ENCODE measurements at places on chromosomes 11 and 22.

DNA sequence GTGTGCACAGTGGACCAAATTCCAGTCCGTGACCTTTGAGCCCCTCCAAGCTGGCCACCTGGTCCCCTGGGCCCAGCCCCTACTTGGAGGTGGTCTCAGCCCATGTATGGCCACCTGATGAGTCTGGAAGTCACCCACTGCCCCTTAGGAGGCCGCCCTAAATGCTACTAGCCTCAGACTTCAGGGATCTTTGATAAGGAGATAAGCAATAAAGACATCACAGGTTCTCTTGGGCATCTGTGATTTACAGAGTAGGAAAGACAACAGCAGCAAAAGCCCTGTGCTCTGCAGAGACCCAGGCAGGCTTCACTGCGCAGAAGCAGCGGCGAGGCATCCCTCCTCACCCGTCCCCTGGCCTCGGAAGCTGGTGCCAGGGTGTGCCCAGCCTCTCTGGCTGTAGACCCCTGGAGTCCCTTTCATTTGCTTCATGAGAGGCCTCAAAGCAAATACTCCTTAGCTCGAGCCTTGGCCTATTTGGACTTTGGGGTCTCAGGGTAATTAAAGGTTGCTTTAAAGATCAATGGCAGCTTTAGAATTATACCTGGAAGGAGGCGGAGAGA is 360.1 kb downstream of the TBC1D22A start:
- no peak for DNase-seq

DNA sequence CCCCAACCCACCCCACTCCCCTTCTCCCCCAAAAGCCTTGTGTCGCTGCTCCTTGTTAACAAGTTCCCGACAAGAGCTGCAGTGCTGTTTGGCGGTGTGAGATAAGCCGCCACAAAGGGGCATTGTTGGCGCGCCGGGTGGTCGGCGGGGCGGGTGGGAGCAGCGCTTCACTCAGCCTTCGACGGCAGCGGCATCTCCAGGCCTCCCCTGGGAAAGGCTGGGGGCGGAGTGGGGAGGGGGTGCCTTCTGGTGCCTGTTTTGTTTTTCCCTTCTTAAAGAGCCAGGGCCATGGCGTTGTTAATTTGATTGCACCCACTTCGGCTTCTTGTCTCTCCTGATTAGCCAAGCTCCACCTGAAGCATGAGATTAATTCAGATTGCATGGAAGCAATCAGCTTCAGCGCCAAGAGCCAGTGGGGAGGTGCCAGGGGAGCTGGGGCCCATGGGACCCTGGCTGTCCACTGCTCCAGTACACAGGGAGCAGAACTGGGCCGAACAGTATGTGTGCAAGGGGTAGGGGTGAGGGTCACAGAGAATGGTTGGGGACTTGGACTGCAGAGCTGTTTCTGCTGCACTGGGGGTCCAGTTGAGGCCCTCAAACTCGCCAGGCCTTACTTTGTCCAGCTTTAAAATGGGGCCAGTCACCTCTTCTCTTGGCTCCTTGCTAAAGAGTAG is 165.1 kb downstream of the CEP164 start:
- no peak for DNase-seq

GRCh38 chr11:103108933-103109817 is at the start of gene DYNC2H1:
Gene DYNC2H1, plus strand, starts transcription at chr11:103109426. Its CDS starts 149 bp downstream, at chr11:103109575.
- peak; percentile 81 for DNase-seq

DNA sequence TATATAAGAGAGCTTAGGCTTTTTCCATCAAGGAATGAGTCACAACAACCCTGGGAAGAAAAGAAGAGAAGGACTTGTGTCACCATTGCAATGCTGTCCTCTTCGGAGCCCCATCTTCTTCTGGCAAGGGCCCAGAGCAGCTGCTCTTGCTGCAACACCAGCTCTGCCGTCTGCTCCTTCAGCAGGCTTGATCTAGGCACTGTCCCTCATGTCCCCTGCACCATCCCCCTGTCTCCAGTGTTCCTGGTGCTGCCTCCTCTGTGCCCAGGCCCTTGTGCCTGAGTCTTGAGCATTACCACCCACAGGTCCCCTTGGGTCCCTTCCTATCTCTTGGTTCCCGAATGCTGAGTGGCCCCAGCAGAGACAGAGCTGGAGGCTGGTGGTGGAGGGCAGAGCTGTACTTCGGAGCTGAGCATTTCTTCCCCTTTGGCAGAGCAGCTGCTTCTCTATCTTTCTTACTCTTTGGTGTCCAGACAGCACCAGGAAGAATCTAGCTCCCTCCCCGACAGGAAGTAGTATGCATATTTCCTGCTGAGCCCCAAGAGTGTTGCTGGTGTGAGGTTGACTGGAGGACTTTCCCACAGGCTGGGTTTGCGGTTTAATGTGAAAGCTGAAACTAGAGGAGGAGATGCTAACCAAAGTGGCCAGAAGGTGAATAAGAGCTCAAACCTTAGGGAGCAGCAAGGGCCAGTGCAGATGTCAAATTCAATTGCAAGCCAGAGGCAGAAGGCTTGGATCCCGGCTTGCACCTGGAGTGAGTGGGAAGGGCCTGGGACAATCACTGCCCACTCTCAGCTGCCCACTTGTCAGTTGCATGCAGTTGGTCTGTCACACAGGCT is 27.8 kb downstream of the WEE1 start:
- DNase-seq: no peak

DNA sequence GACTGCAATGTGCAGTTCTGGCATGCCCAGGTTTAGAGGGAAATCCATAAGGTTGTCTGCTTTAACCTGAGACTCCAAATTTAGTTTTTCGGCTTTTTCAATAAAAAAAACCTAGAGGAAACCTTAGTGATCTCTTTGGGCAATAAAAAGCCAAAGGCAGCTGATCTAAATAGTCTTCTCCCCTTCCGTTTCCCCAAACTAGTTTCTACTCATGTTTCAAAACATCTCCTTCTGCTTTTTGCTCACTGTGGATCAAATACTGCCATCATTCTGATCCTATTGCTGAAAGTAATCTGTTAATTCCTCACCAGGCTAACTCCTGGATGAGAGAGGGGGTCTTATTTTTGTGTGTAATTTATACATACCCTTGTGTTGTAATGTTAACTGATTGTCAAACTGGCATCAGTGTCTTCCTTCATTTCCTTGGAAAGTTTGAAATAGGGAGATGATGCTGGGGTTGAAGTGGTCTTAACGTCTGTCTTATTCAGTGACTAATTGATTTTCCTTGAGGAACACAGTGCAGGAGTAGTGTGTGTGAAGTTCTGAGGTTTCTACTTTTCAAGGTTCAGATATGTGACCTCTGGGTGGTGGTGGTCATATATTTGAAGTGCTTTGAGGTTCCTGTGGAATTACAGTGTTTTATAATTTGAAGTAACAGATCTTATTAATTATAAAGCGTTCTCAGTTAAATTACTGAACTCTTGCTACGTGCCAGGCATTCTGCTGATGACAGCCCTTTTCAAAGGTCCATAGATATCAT is 55.0 kb downstream of the ARHGAP42 start:
- no peak for DNase-seq

GRCh38 chr22:28075358-28075981 is 156.4 kb upstream of the PITPNB start:
- no peak for DNase-seq

DNA sequence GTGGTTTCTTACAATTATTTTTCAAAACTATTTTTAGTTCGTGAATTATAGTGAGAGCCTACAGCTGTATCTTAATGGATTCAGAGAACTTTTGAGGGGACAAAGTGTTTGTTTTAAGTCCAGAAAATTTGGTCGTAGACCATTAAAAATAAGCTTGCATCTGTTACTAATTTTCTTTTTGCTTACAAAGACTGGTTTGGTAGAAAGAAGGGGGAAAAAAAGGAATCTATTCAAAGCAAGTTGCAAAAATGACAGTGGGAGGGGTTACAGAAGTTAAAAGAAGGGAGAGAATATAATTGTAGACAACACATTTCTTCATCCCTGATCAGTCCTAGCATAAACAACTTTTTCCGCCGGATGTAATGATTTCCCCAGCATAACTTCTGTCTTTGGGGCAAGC is 72.1 kb downstream of the AMOTL1 start:
- no peak for DNase-seq

DNA sequence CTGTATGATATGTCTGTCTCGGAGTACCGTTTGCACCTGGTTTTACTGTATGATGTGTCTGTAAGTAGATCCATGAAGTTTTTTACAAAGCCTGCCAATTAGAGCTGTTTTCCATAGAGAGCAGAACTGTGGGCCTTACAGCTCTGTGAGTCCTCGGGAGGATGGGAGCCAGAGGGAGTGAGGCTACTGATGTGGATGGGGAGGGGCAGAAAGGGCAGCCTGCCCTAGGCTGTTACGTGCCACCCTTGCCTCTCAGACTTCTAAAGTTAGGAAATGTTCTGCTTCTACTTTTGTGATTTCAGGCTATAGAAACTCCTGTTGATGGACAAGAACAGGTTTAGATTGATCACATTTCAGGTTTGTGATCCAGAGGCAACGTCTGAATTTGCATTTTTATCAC is 105.2 kb downstream of the PPP6R3 start:
- DNase-seq: no peak

DNA sequence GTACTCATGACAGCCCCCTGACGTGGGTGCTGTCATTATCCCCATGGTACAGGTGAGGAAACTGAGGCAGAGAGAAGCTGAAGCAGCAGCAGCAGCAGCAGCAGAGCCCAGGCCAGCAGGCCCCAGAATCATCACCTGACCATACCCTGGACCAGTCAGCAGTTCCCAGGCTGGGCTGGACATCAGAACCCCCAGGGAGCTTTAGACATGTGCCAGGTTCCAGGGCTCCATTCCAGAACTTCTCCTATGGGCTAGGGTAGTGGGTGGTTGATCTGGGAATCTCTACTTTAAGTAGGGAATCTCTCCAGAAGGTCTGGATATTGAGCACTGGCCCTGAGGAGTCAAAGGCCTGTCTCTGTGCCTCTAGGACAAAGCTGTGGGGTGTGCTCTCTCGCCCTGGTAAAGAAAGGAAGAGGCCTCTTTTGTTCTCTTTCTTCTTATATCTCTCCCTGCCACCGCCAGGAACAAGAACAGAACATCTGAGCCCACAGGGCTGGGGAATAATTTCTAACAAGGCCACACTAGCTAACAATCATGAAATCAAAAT is 26.6 kb downstream of the MAFF start:
- no peak for DNase-seq

DNA sequence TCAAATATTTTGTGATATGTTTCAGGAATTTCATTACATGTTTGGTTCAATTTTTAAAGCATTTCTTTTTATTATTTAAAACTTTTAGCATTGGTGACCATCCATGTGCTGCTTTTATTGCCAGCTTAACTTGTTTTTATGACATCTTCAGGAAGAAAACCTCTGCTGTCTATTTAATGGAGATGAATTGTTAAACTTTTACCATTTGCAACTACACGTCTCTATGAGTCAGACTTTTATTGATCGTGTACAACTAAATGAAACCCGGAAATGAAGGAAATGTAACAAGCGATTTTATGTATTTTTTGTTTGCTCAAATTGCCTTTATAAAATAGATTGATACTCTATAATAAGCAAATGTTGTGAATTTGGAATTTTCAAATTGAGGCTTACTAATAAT is 113.0 kb downstream of the PTPRJ start:
- DNase-seq: no peak

- no peak for DNase-seq
Measured at GRCh38 chr22:31244046-31244942, 32.2 kb downstream of the LIMK2 start.
